Activated CD4-positive, CD25-positive, alpha-beta regulatory T cell treated with anti-CD3 and anti-CD28 coated beads, Interleukin-2, amount 50 U/mL, for 24 hours (primary cell): ENCODE measurements at places on chromosomes 1 and 21.

DNA sequence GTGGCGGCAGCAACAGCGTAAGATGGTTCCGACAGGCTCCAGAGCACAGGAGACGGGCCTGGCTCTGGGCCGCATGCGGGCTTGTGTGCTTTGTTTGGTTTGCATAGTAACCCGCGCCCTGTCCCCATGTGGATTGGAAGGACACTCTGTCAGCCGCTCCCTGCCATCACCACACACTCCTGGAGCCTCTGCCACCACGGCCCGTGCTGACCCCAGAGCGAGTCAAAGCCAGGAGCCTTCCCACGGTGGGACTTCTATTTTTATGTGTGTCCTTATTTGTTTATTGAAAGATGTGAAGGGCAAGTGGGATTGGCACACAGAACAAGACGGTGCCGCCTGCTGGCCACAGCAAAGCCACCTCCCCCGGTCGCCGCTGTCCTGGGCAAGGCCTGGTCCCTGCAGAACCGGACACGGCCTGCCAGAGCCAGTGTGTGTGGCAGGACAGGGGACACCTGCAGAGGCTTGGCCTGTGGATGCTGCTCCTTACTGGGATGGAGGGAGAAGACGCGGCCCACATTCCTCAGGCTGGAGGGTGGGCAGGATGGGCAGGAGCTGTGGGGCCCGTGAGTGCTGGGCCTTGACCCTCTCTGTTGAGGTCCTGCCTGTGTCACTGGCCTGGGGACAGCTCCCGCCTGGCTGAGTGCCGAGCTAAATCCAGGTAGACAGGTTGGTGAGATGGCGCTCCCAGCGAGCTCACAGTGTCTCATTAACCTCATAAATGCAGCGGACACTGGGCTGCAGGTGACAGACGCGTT is 64.4 kb downstream of the AGPAT3 start:
- ATAC-seq, result no peak

DNA sequence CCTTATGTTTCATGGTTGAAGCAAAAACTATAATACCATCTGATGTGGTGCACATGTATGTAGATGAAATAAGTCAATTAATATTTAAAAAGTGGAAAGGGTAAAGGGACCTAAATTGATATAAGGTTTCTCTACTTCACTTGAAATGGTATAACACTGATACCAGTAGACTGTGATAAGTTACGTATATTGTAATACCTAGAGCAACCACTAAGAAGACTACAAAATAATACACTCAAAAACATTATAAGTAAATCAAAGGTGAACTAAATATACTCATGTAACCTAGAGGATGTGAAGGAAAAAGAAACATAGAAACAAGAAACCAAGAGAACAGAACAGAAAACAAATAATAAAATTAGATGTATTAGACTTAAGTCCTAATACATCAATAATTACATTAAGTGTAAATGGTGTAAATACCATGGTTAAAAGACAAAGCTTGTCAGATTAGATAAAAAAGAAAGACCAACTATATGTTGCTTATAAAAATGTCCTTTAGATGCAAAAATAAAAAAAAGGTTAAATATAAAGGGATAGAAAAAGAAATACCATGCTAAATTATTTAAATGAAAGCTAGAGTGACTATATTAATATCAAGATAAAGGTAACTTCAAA is 118.8 kb downstream of the LRRC7 start:
- no peak for ATAC-seq

- ATAC-seq, result no peak
Observed at GRCh38 chr1:162908780-162909179, 47.8 kb upstream of the CCDC190 start.

- ATAC-seq, result no peak
Observed at GRCh38 chr1:221442056-221442455, 299.8 kb downstream of the DUSP10 start.

GRCh38 chr1:86231076-86231475 is 74.5 kb upstream of the COL24A1 start:
- no peak for ATAC-seq

- peak; percentile 76 for ATAC-seq
Observed at GRCh38 chr1:37682334-37682987, 9.9 kb upstream of the CDCA8 start.

DNA sequence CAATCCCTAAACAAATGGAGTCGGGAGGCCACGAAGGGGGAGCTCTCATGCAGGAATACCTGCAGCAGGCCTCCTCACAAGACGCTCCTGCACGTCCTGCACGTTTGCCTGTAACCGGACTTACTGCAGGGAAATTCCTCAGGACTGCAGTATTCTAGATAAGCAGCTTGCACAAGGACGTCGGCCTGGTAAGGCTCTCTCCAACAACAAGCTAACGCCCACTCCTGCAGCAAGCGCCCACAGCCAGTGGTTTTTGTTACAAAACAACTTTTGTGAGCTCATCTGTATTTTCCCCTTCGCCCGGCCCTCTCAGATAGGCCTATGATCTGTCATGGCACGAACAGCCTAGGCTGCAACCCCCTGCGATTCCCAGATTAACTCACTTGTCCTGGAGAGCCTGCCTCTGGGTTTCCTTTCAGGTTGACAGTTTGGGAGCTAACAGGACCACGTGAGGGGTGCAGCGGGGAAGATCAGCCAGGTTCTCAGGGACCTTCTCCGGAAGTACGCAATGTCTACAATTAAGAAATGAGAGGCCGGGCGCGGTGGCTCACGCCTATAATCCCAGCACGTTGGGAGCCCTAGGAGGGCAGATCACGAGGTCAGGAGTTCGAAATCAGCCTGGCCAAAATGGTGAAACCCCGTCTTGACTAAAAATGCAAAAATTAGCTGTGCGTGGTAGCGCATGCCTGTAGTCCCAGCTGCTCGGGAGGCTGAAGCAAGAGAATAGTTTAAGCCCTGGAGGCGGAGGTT is 921 bp upstream of the MIB2 start:
- ATAC-seq, result no peak

DNA sequence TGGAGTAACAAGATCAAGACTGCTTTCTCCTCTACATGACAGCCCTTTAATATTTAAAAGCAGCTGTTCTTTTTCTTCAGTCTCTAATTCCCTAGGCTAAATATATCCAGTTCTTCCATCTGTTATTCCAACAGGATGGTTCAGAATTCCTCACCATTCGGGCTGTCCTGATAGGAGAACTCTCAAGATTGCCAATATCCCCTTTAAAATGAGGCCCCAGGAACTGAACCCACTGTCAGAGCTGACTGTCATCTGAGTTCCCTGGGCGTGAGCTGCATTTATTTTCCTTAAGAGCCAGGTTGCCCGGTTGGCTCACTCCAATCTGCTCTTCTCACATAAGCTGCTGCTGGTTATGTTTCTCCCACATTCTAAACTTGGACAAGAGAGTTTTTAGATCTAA is 177.6 kb downstream of the MIS18A start:
- no peak for ATAC-seq

- no peak for ATAC-seq
Observed at GRCh38 chr1:153962088-153963029, 978 bp downstream of the SLC39A1 start.

DNA sequence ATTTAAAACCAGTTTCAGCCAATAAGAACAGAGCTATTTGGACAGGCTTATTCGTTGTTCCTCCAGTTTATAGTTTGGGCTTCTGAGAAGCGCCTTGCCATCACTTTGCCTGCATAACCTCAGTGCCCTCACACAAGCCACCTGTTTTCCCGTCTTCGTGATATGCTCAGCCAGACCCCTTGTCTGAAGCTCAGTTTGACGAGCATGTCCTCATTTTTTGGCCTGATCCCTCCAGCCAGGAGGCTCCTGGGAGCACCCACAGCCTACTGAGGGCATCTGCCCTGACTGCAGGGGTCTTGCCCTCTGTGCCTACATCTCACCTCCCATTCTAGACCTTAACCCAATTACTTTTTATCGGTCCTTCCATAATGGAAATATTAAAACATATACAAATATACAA is 95.3 kb downstream of the ADARB1 start:
- no peak for ATAC-seq

- ATAC-seq, result no peak
Observed at GRCh38 chr21:44443891-44444285, 11.4 kb upstream of the LRRC3 start.

- ATAC-seq, result no peak
Observed at GRCh38 chr1:211603713-211604112, 24.8 kb upstream of the SLC30A1 start.

GRCh38 chr1:16138772-16139221 is 17.1 kb downstream of the EPHA2 start:
- ATAC-seq, result no peak

- no peak for ATAC-seq
Observed at GRCh38 chr1:10638559-10639005, 157.9 kb downstream of the CASZ1 start.

DNA sequence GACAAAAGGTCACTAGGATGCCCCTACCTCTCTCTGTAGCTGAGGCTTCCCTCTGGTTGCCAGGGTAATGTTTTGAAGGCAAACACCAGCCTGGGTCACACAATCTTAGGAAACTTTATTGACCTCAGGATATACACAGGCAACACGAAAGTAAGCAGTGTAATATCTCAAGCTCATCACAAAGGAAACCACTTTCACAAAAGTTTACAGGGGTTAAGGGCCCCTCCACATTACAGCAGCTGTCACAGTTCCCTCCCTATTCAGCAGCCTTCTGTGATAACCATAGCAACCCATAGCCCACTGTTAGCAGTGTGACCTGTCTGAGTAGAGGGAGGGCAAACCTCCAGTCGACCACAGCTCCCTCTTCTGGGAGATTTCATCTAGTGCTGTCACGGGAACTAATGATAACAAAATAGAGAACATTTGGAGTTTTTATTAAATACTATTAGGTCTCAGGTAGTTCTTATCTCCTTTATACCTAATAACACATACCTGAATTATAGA is 149.8 kb downstream of the PTPRC start:
- no peak for ATAC-seq

DNA sequence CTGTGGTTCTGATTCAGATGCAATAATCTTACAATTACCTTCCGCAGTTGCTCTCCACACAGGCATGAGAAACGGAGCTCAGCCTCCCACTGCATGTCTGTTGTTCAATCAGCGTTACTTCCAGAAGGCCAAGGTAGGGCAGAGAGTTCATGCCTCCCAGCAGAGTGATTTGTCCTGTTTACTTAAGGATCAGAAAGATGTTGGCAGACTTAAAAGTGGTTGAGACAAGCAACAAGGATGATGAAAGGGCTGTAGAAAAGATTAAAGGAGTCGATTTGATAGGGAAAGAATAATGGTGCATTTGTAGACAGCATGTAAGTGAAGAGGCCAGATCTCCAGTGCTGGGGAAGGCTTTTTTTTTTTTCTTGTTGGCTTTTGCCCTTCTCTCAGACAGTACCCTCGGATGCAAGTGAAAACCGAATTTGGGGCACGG is 26.6 kb downstream of the ARMH1 start:
- ATAC-seq, result no peak

- ATAC-seq, result no peak
Observed at GRCh38 chr1:234302354-234302962, 70.8 kb upstream of the COA6 start.

- ATAC-seq, result no peak
Observed at GRCh38 chr1:220750131-220750515, 2.0 kb downstream of the MTARC2 start.

GRCh38 chr21:42350927-42351426 is at the start of gene TFF2:
TSS of gene TFF2 (minus strand) at chr21:42350994. CDS start at chr21:42350957, 37 bp downstream.
- ATAC-seq, result no peak

- peak; percentile 36 for ATAC-seq
Observed at GRCh38 chr1:113930499-113931161, 1.5 kb downstream of the HIPK1 start.

DNA sequence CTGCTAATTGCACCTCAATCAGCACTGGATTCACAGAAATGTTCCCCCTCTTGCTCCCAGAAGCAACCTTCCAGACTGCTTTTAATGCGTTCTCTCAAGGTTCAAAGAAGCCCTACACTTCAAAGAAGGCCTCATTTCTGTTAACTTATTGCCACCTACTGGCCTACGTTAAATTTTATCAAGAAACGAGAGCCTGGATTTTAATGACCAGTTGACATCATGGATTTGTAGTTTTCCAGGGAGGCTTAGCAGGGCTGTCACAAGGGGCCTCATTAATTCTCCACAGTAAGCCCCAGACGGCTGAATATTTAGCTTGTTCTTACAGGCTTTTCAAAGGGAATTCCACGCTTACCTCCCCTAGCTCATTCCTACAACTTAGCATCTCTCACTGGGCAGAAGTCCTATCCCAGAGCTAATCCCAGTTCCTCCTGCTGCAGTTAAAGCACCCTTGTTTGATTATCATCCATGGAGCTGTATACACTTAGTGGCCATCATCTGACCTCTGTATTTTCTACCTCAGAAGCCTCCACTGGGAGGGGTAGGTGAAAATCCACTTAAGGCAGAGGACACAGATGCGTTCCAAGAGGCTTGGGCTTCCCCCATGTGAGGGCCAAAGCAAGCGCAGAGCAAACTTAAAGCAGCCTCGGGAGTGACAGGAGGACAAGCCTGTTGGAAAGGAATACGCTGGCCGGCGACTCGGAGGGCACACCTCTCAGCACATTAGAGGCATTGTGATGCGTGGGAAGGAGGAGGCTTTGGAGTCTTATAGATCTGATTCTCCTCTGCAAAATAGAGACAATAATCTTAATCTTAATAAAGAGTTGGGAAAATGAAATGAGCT is 32.2 kb upstream of the CYP4X1 start:
- no peak for ATAC-seq

GRCh38 chr1:190353538-190354101 is 124.0 kb downstream of the BRINP3 start:
- no peak for ATAC-seq

DNA sequence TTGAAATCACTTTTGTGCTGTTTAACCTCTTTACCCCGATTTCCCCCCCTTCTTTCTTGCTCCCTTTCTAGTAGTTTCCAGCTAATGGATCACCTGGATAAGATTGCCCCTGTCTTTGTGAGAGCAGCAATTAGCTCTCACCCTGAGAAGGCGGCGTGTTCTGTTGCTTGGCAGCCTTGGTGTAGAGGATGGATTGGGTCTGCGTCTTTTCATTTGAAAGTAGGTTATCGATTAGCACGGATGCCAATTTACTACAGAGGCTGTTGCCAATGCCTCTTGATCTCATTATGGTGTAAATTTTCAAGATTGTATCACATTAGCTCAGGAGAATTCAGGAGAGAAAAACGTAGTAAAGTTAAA is 26.4 kb downstream of the KIF26B start:
- ATAC-seq, result no peak

DNA sequence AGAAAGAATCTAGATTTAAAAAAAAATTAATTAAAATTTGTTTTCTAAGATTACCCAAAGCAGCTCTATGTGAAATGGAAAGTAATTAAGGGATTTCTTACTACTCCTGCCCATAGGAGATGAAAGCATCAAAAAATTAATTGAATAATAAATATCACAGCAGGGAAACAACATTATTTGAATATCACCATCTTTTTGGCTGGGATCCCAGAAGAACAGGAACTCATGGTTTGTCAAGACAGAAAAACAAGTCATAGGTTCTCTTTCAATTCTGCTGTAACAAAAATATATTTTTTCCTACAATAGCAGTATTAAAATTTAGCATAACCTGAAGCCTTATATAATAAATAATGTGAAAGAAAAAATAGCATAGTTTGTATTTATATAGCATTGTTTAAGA is 1713.4 kb downstream of the NCAM2 start:
- no peak for ATAC-seq

DNA sequence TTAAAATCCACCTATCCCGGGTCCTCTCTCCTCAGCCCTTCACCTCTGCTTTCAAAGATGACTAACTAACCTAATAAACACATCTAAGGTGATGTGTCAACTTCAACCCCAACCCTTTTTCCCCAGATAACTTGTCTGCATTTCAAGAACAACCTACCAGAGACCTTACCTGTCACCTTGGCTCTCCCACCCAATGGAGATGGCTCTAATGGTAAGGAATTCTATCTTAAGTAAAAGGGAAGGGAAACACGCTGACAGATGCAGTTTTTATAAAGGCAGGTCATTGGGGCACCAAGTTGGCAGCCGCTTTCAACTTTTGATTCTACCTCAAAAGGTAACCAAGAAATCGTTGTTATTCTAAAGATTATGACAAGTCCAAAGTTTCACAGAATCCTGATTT is 37.6 kb downstream of the MRPL39 start:
- ATAC-seq, result no peak
